ENCODE measurements at places on chromosomes 6 and 20.
A peak's percentile ranks its signal among the peaks of the same experiment; 100 is the strongest.

- DNase-seq: no peak
Measured at GRCh38 chr20:32470025-32470861, 112.1 kb downstream of the ASXL1 start.

DNA sequence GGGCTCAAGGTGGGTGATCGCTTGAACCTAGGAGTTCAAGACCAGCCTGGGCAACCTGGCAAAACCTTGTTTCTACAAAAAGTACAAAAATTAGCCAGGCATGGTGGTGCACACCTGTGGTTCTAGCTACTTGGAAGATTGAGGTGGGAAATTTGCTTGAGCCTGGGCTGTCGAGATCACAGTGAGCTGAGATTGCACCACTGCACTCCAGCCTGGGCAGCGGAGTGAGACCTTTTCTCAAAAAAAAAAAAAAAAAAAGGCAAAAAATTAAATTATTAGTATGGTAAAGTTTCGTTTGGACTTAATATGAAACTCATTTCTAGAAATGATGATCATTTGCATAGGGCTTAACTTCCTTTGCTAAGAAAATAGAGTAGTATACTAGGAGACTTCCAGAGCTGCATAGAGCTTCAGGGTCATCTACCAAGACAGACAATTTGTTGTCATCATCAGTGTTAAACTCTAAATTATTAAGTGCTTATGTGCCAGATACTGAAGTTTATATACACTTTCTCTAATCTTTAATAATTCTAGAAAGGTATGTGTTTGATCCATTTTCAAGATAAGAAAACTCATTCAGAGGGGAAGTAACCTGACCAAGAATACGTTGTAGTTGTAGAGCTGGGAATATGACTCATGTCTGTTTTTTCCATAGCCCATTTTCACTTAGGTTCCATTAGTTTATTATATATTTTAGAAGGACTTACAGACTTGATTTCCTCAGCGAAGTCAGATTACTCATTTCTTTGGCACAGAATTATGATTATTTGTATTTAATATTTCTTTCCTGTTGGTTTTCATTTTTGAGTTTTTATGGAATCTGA is 84.5 kb downstream of the SLC16A10 start:
- no peak for DNase-seq

DNA sequence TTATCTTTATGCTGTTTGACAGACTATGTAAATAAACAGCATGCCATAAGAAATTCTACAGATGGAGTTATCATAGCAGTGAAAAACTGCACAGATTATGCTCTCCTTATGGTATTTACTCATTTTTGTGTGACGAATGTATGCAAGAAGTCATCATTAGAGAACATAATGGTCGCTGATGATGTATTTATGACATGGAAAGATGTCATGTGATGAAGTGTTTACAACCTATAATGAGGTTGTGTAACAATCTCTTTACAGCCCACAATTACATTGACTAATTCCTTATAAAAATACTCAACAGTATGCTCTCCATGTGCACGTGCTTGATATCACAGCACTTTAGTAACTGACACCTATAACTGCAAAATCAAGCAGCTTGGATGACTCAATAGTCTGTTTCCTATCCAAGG is 192.4 kb downstream of the BMP2 start:
- no peak for DNase-seq

GRCh38 chr6:166747644-166748595 is 120.9 kb upstream of the RPS6KA2 start:
- no peak for DNase-seq

DNA sequence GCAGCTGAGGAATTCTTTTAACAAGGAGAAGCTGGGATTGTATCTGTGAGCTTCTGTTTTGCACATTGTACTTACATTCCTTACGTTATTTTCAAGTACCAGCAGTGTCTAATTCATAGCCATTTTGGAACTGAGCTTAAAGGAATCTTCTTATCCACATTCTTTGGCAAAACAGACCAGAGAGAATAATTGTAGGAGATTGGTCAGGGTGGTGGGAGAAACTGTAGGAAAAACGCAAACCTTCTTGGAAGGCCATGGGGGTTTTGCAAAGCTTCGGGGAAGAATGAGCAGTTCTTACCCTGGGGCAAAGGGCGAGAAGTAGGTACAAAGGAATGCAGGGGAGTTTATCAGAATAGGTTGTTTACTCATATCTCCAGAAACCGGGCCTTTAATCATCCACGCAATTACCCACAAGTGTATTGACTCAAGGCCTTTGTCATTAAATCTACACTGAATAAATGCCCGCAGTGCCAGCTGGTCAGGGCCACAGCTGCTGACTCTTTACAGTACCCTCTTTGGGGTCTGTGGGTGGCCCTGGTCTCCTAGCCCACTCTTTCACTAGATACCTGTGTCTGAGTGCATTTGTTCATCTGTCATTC is 39.6 kb upstream of the SPTLC3 start:
- DNase-seq: no peak

GRCh38 chr6:9399916-9400315 is 964.6 kb upstream of the SLC35B3 start:
- no peak for DNase-seq

GRCh38 chr6:155201461-155202226 is 62.2 kb upstream of the CLDN20 start:
- DNase-seq: no peak

GRCh38 chr6:68958327-68958726 is 323.2 kb downstream of the ADGRB3 start:
- no peak for DNase-seq

DNA sequence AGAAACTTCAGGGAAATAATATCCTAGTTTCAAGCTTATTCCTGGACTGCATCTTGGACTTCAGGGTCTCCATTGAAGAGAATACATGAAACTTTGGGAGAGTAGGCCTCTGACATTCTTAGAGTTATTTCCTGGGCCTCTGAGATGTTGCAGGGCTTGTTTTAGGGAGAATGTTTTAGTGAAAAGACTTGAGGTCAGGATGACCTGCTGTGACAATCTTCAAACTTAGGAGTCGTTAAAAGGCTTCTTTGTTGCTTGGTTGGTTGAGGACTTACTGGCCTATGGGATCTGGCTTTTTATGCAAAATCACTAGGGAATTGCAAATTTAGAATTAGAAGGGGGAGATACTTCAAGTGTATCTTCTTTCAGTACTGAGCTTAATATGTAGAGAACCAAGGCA is 613.2 kb upstream of the FLRT3 start:
- DNase-seq: no peak

GRCh38 chr6:168071620-168072019 is 7.4 kb downstream of the FRMD1 start:
- DNase-seq: no peak

GRCh38 chr6:40393641-40394040 is 193.5 kb downstream of the LRFN2 start:
- no peak for DNase-seq

DNA sequence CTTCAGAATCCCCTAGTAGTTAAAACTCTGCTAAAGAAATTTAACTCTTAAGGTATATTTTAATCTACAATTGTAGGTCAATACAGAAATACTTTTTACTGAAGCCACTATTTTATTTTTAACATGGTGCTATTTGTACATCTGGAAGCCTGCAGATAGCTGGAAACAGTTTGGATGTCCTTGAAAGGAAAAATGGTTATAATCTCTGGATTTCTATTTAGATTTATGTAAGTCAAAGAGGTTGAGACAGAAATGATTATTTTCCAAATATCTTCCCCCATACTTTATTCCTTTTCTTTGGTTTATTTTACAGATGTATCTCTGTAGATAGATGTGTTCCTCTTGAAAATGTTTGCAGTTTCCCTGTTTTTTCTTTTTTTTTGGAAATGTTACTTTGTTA is 1002.2 kb downstream of the KIF16B start:
- DNase-seq: no peak

- peak; percentile 50 for DNase-seq
Measured at GRCh38 chr6:11317885-11318771, 85.7 kb upstream of the NEDD9 start.

DNA sequence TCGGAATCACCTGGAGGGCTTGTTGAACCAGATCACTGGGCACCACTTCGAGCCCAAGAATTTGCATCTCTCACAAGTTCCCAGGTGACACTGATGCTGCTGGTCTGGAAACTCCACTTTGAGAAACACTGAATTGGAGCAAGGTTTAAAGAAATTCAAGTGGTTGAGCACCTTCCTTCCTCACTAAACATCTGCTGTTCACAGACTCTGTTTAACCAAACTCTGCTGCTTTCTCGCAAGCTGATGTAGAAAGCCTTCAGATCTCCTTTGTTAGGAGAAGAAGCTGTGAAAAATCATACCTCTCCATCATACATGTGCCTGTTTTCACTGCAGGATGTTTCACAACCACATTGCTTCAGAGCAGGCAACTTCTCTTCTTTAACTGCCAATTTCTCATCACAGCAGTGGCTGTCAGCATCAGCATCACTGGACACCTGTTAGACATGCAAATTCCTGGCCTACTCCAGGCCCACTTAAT is 87.5 kb upstream of the TOP1 start:
- no peak for DNase-seq

GRCh38 chr20:16444057-16444777 is 129.0 kb downstream of the KIF16B start:
- no peak for DNase-seq

- no peak for DNase-seq
Measured at GRCh38 chr6:71733970-71734899, 152.1 kb upstream of the RIMS1 start.

DNA sequence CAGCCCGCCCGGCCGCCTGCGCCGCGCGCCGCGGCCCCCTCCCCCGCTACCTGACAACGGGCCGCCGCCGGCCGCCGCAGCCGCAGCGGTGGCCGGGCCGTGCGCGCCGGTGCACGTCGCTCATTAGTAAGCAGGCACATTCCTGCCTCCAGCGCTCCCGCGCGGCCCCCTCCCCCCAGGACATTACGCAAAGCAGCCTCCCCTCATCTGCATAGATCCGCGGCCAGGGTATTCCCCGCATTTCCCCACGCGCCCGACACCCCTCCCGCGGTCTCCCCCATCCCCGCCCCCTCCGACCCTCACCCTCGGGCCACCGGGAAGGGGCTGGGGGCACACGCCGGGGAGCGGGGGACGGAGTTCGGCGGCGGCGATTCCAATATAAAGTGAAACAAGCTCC is at the start of gene HIVEP2:
HIVEP2 (minus strand) TSS at position 128 of the 397 bp plus-strand sequence. CDS start 170,438 bp downstream, outside the sequence.
- DNase-seq: peak; percentile 82

- DNase-seq: no peak
Measured at GRCh38 chr6:53931086-53931485, 136.3 kb downstream of the LRRC1 start.

DNA sequence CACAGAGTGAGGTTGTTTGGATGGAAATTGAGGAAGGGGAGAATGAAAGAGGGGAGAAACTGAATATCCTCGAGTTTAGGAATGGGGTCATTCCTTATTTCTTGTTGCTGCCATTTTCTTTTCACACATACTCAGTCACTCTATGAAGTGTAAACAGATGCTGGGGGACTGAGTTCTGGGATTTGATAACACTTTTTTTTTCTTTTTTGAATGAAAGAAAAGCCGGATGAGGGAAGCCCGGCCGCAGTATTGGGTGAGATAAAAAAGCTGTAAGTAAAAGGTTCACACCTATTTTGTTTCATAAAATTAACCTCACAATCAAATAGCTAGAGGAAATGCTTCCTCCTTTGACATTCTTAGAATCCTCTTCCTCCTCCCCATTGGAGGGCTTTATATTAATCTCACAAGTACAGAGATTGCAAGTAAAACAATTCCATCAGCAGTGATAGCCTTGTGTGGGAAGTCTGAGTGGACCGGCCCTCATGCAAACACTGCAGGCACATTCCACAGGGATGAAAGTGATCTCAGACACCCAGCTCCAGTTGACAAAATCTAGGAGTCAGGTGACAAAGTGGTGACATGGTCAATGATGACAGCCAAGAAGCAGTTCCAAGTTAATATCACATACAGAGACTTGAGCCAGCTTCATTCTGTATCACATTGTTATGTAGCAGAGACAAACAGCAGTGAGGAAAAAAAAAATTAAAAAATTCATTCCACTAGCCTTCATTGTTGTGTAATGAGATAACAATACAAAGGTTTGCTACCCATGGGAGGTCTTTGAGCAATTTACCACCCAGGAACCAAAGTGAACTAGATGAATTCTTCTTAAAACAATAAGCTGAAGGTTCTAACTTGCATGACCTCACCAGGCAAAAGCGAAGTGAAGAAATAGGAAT is 391.1 kb upstream of the HSF2 start:
- no peak for DNase-seq
